Fibroblast of skin of abdomen (primary cell): ENCODE measurements at places on chromosomes 3 and 15.

DNA sequence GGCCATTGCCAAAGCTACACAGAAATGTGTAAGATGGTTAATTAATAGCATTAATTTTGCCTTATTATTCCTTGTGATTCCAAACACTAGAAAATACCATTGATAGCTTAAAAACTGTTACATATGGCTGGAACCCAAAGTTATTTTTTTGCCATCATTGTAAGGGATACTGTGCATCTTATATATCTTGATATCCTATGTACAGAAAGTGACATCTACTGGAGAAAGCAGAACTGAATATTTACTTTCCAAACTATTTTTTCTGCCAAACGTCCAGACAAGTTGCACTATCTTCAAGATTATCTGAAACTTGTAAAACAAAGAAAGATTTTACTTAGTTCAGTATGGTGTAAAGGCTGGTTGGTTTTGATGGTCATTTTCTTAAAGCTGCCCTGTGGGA lies 33.3 kb upstream of the MEIS2 start:
- peak; percentile 56 for DNase-seq

DNA sequence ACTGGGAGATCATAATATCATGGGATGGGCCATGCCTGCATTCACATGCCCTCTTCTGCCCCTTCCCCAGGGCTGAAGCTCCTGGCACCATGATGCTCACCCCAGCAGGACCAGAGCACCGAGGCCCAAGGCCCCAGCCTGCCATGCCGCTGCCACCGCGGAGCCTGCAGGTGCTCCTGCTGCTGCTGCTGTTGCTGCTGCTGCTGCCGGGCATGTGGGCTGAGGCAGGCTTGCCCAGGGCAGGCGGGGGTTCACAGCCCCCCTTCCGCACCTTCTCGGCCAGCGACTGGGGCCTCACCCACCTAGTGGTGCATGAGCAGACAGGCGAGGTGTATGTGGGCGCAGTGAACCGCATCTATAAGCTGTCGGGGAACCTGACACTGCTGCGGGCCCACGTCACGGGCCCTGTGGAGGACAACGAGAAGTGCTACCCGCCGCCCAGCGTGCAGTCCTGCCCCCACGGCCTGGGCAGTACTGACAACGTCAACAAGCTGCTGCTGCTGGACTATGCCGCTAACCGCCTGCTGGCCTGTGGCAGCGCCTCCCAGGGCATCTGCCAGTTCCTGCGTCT lies 5.6 kb downstream of the PLXNA1 start:
- DNase-seq = no peak

- peak; percentile 57 for DNase-seq
Measured at GRCh38 chr15:93150910-93151881, 62.2 kb upstream of the RGMA start.

- peak; percentile 17 for DNase-seq
Measured at GRCh38 chr3:149813367-149814281, 609 bp downstream of the RNF13 start.

DNA sequence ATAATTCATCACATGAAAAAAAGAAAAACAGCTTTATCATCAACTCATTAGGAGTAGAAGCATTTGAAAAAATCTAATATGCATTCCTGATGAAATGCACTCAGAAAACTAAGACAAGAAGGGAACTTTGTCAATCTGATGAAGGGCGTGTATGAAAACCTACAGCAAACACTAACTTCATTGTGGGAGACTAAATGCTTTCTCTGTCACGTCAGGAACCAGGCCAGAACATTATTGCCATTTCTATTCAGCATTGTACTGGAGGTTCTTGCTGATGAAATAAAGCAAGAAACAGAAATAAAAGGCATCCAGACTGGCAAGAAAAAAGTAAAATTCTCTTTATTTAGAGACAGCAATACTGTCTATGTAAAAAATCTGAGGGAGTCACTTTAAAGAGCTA lies 235.2 kb downstream of the GABRB3 start:
- DNase-seq = no peak

GRCh38 chr3:121821421-121822199 lies 13.2 kb downstream of the IQCB1 start:
- DNase-seq = no peak

DNA sequence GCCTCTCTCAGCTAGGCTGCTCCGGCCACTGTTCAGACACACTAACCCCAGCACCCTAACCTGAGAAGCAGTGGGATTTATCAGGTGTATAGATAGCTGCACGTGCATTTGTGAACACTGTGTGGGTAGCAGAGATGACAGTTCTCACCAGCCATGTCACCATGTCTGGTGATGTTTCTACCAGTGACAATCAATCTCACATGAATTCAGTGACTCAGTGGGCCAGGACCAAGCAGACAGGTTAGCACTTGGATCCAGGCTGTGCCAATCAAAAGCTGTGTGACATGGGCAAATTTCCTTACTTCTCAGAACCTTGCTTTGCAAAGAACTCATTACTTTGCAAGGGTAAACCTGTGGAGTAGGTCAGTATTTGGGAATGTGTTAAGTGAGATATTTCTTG lies 65.3 kb upstream of the GATM start:
- DNase-seq = no peak

GRCh38 chr3:167882057-167882667 lies 146.6 kb downstream of the SERPINI1 start:
- DNase-seq = peak; percentile 39

DNA sequence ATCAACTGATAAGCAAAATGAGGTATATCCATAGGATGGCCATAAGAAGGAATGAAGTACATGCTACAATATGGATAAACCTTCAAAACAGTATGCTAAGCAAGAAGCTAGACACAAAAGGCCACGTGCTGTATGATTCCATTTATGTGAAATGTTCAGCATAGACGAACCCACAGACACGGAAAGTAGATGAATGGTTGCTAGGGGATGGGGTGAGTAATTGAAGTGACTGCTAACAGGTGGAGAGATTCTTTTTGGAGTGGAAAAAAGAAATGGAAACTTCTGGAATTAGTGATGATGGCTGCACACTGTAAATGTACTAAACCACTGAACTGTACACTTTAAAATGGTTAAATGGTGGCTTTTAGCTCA lies 630 bp upstream of the EFCAB12 start:
- no peak for DNase-seq

DNA sequence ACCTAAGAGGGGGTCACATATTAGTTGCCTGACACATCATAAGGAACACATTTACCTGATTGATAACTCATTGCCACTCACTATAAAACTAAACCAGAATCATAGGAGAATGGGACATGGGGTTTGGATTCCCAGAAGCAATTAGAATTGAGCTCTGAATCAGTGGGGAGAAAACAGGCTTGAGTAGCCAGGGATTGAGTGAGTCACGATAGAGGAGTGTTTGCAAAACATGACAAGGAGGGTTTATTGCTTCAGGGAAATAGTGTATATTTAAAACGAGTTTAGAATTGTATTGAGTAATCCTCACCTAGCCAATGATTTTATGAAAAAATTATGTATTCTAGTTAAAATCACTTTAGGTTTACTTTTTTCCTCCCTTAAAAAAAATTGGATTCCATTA lies 101.1 kb upstream of the THRB start:
- peak; percentile 48 for DNase-seq

GRCh38 chr3:37820286-37820685 lies 41.4 kb upstream of the CTDSPL start:
- no peak for DNase-seq

DNA sequence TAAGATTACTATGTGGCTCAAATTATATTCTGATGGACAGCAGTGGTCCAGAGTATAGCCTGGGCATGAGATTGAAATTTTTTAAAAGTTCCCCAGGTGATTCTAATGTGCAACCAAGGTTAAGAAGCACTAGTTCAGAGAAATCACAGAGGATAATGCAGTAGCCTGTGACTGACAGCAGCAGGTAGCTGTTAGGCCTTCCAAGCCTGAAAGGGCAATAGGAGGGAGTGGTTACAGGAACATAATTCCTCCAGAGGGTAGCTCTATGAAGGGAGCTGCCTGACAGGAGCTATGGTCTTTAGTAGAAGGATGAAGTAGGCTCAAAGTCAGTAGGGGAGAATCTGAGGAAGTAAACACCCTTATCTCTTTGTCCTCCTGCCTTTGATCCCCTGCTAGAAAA lies 342.9 kb upstream of the PPP2R3A start:
- no peak for DNase-seq
